ENCODE measurements at places on chromosomes 6 and 20.

GRCh38 chr6:51249798-51250197 is 431.1 kb downstream of the TFAP2B start:
- no peak for DNase-seq

DNA sequence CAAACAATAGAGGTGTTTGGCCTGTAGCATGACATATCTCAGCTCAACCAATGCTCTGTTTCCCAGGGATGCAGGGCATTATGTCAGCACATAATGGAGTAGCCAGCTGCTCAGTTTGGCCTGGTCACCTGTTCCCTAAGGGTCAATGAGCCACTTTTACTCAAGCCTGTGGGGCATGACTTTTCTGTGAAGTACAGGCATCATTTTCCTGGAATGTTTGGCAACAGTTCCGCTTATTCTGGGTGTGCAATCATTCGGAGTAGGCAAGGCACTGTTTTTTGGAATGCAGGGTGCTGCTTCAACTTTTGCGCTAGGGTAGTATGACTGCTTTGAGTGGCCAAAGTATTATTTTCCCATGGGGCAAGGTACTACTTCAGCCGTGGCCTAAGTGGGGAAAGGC is 665.4 kb downstream of the EPHA7 start:
- no peak for DNase-seq

DNA sequence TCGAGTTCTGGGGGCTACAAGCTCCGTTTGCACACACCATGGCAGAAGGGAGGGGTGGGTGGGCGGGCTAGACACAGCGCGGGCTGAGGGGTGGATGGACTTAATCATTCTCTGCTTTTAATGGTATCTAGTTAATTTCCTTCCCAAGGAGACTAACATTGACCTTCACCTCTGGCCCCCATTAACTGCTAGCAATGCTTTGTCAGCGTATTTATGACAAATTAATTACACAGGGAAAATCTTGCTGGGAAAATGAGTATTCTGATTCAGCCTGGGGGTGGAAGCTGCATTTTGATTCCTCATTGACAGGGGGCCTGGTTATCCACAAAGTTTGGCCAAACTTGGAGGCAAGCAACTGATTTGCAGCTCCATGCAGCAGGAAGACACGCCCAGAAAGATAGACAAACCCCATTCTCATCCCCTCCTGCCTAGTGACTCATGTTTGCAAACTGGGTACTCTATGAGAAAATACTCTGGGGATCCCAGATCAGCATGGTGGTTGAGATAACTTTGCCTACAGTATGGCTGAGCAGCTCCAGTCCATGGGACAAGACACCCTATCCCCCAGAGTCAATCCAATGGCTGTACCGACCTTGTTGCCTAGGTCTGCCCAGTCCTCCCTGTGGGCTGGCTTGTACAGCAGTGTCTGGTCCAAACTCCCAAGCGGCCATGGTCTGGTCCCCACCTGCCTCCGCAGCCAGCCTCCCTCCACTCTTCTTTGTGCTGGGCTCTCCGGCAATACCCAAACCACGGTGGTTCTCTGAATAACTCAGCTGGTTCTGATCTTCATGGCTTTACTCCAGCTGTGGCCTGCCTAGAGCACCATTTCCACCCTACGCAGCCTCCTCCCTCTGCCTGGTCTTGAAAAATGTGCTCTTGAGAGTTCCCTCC is 19.7 kb downstream of the ZBP1 start:
- no peak for DNase-seq

DNA sequence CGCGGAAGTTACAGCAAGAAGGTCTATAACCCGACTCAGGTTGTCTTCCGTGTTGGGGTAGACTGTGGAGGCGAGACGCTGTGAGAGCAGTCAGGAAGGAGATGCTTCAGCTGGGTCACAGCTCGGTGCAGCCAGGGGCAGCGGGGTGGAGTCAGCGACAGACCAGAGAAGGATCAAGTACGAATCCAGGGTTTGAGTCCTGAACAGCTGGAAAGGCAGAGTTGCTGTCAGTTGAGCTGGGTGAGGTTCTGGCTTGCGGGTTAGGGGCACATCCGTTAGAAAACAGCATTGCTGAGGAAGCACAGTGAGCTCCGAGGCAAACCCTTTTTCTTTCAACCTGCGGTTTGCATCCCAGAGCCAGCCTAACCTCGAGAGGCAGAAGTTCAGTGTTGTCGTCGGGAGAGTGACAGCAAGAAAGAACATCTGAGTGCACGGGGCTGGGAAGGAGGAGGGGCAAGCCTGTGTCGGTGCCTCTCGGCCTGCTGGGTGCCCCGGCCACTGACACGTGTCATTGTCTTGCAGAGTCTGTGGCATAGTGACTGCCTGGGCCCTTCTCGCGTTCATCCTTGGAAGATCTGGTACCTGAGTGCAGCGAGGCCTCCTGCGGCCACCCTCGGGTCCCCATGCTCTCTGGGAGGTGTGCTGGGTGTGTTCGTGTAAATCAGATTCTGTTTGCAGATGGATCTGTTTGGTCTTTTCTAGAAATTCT is 20.0 kb downstream of the PNLDC1 start:
- DNase-seq: no peak

GRCh38 chr6:48765352-48765961 is 654.5 kb upstream of the PTCHD4 start:
- peak; percentile 64 for DNase-seq
